Femur (tissue), 1 donor: ENCODE measurements at places on chromosomes 5 and 9.

- no peak for DNase-seq
Observed at GRCh38 chr9:110714314-110714713, 45.7 kb downstream of the MUSK start.

DNA sequence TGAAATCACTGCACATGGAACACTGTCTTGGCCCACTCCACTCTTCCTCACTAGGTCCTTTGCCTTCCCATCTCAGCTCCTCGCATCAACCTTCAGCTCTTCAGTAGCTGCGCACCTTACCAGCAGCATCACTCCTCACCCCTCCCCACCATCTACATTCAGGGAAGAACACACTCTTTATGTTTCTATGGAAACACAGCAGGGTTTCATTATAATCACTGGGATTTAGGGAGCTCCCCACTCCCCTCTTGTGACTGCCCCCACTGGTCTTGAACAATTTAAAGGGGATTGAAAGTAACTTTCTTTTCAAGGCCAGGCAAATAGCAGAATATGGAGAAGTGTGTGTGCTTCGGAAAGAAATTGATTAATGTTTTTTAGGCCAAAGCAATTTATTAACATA is 111.2 kb downstream of the INSYN2B start:
- no peak for DNase-seq

DNA sequence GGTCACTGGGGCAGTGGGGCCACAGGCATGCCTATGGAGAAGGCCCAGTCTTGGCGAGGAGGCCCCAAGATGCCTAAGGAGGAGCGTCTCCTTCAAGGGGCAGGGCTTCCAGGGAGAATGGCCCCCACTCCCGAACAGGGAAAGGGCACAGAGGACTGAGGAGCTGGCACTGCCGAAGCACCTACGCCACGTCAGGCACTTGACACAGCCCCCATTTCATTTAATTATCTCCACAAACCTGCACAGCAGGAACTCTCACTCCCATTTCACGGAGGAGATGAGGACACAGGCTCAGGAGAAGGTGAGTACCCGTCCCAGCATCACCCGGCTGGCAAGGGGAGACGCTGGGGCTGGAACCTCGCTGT is 26.0 kb downstream of the EGR1 start:
- no peak for DNase-seq

DNA sequence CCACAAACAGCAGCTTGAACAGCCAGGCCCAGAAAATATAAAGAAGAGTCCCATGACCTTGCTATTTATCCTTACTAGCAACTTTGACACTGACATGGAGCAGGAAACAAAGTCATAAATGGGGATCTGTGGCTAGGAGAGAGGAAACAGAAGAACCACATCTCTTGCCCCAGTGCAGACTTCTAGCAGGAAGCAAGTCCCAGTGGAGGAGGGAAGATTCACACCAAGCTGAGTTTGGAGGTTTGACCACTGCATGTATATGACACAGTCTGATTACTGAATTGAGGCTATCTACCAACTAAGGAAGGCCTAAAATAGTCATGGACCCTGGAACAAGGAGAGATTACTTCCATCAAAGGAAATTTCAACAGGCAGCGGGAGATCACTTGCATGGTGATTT is 51.4 kb downstream of the CDH6 start:
- no peak for DNase-seq

DNA sequence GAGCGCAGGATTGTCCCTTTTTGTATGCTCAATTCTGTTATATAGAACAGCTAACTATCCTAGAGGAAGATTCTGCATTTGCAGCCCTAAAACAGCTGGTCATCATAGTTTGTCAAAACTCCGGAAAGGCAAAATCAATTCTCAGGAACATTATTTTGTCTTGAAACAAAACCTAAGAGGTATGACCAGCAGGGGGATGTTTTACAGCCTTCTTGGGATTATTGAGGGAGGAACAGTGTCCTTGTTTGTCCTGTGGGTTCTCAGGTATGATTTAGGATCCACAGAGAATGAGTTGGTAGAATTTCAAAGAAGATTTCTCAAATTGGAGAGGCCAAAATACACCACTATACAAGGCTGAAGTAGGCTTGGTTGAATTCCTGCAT is 136.4 kb downstream of the ZSWIM6 start:
- DNase-seq, result no peak

DNA sequence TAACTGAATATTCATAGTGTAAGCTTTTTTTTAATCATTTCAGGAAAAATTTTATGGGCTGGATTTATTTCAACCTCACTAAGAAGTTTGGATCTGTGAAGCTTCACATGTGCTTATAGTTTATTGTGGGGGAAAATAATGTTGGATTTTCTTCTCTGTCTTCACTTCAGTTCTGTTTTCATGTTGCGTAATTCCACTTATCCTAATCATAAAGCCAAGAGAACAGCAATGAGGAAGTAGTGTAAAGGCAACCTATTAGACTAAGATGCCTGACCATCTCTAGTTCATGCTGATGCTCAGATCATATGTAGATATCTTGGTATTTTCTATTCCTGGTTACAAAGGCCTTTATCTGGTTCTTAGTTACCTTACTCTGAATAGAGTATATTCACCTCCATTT is 50.0 kb downstream of the CD180 start:
- no peak for DNase-seq
